ENCODE measurements at places on chromosomes 2 and 18.

- ATAC-seq: no peak
Measured at GRCh38 chr2:133992454-133992853, 261.4 kb upstream of the MGAT5 start.

GRCh38 chr2:45072862-45073237 is 63.6 kb upstream of the SIX2 start:
- ATAC-seq: no peak

GRCh38 chr18:47427923-47428637 is 176.6 kb upstream of the SKOR2 start:
- no peak for ATAC-seq

DNA sequence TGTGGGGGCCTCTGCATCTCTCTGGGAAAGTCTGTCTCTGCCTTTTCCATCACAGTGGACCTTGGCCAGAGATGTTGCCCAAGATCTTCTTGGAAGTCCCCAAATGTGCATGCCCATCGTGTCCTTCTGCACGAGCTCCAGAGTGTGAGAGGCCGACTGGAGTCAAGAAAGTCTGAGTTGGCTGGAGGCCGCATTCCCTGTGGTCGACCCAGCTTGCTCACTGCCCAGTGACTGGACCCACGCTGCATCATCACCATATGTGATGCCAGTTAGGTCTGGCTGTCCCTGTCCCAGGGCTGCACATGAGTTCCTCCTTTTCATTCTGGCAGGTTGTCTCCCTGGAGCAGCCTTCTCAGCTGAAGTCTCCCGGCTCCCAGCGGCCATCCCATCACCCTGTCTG is 93.8 kb downstream of the ARL4C start:
- no peak for ATAC-seq

DNA sequence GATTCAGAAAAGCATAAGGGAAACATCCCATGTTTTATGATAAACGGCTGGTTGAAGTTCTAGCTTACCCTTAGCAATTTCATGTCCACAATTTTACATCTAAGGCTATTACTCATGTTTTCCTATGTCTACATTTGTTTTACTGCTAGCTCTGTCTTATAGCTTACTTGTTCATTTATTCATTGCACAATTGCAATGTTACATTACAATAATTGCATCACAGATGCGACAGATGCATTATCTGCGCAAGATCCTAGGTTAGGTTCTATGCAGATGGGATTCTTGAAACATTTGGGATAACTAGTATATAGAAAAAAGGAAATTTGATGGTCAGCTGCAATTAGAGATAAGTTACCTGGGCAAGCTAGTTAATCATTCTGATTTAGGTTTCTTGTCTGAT is 108.4 kb downstream of the ARHGAP28 start:
- no peak for ATAC-seq

- no peak for ATAC-seq
Measured at GRCh38 chr18:79497638-79498081, 101.9 kb downstream of the NFATC1 start.

GRCh38 chr2:184413671-184414229 is 184.6 kb upstream of the ZNF804A start:
- ATAC-seq: no peak

Measured in activated CD4-positive, CD25-positive, alpha-beta regulatory T cell treated with anti-CD3 and anti-CD28 coated beads, Interleukin-2, amount 50 U/mL, for 24 hours (primary cell).